ENCODE measurements at places on chromosomes 6 and 20.

DNA sequence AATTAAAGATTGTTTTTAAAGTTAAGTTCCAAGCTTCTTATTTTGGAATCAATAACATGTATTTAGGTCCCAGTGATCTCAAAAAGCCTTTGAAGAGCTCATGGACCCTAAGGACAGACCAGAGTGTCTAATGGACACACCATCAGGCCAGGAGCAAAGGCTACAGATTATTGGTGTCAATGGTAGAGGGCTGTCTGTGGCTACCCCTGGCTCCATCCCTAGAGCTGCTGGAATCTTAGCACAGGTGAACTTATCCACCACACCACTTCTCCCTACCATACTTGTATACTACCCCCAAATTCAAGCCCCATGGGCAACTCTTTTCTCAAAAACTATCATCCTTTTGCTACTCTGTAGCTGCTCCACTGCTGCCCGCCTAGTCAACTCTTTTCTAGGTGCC lies 79.4 kb upstream of the BEND6 start:
- no peak for DNase-seq

- peak; percentile 72 for DNase-seq
Observed at GRCh38 chr6:21587961-21588480, 5.5 kb upstream of the SOX4 start.

DNA sequence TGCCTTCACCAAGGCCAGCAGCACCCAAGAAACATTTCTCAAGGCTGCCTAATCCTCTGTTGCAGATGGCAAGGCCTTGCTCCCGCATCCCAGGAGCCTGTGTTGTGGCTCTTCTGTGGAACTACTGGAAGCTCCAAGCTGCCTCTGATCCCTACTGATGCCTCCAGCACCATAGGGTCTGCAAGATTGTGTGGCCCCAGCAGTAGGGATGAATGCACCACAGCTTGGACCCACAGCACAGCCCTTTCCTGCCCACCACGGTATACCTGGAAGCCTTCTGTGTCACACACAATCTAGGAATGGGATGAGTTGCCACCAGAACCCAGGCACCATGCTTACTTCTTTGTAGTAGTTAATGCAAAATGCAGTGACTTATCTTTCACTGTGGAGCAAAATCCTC lies 291.1 kb upstream of the FOXQ1 start:
- no peak for DNase-seq

DNA sequence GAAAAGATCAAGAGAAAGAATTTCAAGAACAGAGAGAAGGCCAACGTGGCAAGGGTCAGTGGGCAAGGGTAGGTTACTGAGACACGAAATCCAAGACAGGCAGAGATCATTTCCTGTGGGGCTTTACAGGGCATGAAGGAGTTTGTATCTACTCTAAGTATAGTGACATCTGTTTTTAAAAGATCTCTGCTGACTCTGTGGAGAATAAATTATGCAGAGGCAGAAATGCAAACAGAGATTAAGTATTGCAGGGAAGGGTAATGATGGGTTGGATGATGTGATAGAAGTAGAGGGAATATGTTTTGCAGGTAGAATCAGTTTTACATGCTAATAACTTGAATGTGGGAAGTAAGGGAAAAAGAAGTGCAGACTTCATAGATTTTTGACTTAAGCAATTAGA lies 243.5 kb downstream of the FRK start:
- no peak for DNase-seq

DNA sequence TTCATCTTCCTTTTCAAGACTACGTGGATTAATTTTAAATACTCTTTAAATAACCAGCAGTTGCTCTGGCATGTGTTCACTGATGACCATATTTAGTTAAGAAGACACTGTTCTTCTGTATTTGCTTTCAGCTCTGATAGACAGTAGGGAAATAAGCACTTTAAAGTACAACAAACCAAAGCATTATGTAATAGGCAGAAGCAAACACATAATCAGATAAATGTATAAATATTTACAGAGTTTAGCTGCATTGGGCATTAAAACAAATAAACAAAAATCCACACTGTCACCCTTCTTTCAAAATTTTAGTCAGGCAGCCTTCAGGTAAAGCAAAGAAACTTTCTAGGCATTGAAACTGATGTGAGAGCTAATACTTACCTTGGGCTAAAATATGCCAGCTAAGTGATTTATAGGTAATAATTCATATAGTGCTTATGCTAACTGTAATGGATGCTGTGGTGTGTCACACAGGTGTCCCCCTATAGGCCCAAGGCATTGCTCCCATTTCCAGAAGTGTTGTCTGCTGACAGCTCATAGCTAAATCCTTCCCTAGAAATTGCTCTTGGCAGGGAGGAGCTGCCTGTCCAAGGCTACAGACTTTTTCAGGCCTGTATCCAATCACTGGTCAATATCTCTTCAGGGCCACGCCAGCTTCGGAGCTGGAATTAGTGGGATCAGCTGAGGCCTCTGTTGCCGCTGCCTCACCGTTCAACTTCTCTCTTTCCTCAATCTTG lies 111.5 kb upstream of the CITED2 start:
- no peak for DNase-seq

DNA sequence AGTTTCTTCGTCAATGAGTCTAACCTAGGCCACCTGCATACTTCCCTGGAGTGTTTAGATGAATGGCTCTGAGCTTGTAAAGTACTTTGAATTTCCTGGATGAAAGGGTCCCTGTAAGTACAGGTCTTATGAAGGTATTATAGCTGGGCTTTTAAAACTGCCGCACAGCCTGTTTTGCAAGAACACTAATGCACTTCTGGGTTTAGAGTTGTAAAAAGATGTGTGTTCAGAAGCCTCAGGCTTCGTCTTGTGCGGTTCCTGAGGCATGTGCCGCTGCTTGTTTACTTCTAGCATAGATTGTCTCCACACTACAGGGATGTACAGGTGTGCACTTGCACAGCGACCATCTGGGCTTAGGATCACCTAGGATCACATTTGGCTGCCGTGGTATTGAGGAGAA lies 324.5 kb downstream of the SOX4 start:
- DNase-seq: no peak

DNA sequence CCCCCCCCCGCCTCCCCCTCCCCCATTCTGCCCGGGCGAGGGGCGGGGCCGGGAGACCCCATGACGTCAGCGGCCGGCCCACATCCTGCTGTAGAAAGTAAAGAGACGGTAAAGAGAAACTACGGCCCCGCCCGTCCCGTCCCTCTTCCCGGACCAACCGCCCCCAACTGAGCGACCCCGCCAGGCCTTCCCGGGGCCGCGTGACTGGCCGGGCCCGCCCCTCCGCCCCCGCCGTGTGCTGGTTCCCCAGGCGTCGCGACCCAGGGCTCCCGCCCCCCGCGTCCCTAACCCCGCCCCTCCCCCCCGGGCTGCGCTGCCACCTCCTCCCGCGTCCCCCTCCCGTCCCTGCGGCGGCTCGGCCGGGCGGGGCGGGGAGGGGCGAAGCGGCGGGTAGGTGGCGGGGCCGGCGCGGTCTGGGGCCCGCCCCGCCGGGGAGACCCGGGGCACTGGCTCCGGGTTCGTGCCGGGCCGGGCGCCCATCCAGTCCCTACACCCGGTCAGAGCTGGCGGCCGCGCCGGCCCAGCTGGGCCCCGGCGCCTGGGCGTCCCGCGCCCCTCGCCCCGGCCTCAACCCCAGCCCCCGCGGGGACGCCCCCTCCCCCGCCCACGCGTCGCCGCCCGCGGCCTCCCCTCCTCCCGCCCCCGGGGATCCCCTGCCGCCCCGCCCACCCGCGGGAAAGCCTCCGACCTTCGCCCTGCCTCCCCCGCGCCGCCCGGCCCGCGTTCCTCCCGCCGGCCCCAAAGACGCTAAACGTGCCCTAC lies 655 bp upstream of the HIVEP1 start:
- DNase-seq: peak; percentile 87

DNA sequence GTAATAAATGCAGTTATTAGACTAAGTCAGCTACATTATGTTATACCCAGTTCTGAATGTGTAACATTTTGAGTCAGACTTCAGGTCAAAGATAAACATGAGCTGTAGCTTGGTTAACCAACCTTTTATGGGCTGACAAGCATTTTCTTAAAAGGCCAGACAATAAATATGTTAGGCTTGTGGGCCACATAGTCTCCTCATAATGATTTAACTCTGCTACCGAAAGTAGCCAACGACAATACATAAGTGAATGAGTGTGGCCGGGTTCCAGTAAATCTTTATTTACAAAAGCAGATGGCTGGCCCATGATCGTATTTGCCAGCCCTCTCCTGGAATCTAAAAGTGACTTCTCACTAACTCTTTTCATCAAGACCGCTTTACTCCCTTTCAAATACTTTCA lies 49.9 kb downstream of the ATG5 start:
- DNase-seq: no peak

GRCh38 chr6:53487080-53487479 lies 57.8 kb downstream of the GCLC start:
- DNase-seq: no peak

DNA sequence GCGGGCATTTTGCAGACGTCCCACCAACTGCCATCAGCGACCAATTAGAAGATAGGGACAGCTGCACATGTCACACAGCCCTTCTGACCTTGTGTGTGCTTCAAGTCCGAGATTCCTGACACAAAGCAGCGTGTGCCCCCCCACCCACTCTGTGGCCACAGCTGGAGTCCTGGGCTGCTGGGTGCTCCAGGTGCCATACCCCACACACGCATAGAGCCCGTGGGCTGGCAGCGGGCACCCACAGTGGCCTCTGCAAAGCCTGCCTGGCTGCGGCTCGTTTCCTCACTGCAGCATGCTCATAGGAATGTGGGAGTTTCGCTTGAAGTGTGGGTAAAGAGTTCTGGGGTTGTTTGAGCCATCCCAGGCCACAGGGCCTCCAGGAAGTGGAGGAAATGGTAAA lies 2.5 kb upstream of the ADRM1 start:
- DNase-seq: no peak

DNA sequence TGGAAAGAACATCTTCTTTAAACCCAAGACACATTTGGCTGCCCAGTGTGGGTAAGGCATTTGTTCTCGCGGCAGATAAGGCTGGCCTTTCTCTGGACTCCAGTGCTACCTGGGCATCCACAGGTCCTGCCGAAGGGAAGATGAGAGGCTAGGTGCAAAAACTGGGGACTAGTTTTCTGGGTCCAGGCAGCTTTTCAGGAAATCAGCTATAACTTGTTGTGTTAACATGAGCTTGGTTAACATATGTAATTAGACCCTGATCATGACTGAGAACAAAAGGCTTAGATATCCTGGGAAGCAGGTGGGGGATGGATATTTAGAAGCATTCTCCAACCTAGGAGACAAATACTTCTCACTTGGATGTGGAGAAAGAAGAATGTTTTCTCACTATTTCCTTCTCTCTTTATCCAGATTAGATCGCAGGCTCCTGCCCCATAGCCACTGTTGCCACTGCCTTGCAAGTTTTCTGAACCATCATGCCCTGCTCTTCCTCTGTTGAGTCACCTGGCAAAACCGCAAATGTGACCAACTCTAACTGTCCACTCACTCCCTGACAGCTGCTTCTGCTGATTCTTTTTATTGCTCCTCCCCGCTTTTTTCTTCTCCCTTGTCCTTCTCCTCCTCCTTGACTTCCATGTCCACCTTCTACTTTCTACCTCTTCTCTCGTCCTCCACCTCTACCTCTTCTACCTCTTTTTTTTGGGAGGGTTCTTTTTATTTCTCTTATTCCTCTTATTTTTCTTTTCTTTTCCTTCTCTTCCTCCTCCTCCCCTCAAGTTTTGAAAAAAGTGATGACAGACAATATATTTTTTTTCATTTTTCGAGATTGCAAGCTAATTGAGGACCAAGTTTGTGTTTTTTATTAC lies 258.1 kb downstream of the UTRN start:
- DNase-seq: no peak

DNA sequence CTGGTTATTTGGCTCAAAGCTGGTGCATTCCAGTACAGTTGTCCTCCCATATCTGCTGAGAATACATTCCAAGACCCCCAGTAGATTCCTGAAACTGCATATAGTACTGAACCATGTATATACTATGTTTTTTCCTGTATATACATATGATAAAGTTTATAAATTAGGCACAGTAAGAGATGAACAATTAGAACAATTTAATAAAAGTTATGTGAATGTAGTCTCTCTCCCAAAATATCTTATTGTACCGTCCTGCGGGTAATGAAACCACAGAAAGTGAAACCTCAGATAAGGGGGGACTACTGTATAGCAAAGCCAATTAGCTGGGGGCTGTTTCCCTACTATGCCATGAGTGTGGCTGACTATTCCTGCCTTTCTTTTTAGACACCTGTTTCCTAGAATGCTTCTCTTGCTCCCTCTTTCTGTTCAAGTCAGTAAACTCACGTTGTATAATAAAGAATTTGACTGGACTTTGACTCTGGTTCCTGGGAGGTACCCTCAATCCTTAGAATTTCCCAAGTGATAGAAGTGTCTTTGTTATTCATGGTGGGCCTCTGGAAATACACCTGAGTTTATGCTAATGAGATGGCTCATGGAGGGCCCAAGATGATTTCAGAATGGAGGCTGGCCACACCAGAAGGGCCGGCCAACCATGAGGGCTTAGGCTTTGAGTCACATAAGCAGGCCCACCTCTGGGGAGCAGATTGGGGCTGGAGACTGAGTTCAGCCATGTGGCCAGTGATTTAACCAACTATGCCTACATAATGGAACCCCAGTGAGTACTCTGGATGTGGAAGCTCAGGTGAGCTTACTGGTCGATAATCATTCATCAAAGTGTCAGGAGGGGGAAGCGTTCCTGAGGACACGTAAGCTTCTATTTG lies 689 bp upstream of the BLOC1S5 start:
- no peak for DNase-seq

DNA sequence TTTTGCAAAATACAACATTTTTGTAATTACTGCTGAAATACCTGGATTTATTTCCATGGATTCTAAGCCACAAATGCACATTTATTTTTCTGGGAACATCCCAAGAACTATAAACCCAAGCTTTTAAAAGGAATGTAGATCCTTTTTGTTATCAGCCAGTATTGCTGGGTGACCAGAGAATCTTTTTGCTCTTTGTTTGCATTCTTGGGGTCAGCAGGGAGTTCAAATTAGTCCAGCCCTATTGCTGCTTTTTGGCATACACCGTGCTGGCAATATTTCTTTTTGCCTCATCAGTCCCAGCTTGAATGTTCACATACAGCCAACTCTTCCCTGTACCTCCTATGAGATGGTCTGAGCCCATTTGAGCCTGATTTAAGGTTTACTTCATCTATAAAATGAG lies 155.2 kb upstream of the CNR1 start:
- no peak for DNase-seq

GRCh38 chr6:157440171-157440570 lies 59.2 kb downstream of the ZDHHC14 start:
- no peak for DNase-seq

- no peak for DNase-seq
Observed at GRCh38 chr6:20850686-20851416, 316.6 kb downstream of the CDKAL1 start.

GRCh38 chr6:128347123-128347522 lies 173.3 kb downstream of the PTPRK start:
- no peak for DNase-seq

Data from NCI-H187 (cell line).